Activated CD8-positive, alpha-beta memory T cell treated with anti-CD3 and anti-CD28 coated beads for 1 hour (primary cell): ENCODE measurements at places on chromosomes 3 and 15.

GRCh38 chr3:18434711-18435110 is 9.6 kb upstream of the SATB1 start:
- no peak for DNase-seq

GRCh38 chr3:172140499-172141391 is 101.4 kb downstream of the FNDC3B start:
- DNase-seq, result no peak

- DNase-seq, result no peak
These were observed 25.9 kb upstream of the PLXNA1 start for GRCh38 chr3:126956866-126957650.

DNA sequence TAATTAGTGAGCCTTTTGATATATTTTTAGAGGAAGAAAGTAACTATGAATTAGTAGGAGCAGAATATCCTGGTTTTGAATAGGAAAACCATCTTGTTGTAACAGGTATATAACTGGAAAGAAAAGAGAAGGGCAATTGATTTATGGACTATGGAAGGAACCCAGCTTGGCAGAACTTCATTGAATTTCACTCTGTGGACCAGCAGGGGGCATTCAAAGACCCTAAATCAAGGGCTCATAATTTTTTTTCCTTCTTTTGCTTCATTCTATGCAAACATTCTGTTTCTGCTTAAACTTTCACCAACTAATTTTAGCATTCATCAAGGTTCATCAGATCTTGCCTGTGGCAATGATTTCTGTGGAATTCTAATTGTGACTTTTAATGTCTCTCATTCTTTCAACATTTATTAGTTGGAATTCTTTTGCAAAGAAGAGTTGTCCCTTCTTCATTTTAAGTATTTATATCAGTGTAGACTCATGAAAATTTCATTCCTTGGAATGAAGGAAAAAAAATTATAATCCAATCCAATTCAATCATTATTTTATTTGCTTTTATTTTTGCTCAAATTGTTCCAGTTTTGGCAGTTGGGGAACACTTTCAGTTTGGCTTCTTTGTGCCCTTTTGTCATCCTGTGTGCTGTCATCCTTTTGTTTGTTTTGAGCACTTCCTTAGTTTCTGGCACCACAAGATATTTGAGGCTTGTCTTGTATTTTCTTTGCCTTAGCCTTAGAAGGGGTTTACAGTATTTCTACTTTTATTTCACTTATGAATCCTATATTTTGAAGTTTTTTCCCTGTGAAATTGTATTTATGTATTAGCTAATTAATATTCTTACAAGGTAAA is 30.4 kb downstream of the NXPE3 start:
- no peak for DNase-seq

DNA sequence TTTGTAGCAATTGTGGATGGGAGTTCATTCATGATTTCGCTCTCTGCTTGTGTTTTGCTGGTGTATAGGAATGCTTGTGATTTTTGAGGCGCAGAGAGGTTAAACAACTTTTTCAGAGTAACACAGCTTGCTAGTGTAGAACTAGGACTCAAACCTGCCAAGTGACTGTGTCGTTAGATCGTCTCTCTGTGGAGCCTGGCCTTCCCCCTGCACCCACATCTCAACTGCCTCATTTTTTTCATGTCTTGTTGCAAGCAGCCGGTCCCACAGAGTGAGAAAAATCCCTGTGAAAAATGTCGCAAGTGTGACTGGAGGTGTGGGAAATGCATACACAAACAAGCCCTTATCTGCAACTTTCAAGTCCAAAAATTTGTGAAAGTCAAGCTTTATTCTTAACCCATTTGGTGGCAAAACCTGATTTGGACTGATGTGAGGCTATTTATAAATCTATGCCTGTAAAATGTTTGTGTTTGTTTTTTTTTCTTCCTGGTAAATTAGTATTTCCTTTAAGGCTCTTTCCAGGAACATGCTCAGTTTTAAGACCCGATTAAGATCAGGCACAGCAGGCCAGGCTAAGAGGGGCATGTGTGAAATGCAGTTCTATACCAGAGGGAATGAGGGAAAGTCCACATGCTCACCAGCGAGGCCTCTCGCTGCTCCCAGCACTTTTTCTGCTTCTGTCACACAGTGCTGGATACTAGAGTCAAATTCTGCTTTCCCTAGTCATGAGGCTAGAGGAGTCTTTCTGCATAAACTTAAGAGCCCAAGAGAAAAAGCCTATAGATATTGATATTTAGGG is 25.8 kb downstream of the ST6GAL1 start:
- DNase-seq, result no peak

- DNase-seq, result no peak
These were observed 77.7 kb downstream of the CBLB start for GRCh38 chr3:105791131-105791530.

DNA sequence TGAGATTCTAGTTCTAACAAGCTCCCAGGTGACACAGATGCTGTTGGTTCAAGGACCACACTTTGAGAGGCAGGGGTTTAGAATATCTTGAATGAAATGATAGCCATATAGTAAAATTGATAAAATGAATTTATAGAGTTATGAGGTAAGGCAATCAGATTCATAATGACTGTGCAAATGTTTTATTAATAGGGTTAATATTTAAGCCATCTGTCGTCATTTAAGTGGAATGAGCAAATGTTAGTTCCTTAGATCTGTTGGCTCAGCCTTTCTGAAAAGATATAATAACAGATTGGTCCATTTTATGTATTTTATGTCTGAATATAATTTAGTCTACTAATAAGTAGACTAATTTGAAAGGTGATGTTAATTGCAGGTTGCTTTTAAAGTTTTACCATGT is 12.9 kb downstream of the REC114 start:
- DNase-seq, result no peak

DNA sequence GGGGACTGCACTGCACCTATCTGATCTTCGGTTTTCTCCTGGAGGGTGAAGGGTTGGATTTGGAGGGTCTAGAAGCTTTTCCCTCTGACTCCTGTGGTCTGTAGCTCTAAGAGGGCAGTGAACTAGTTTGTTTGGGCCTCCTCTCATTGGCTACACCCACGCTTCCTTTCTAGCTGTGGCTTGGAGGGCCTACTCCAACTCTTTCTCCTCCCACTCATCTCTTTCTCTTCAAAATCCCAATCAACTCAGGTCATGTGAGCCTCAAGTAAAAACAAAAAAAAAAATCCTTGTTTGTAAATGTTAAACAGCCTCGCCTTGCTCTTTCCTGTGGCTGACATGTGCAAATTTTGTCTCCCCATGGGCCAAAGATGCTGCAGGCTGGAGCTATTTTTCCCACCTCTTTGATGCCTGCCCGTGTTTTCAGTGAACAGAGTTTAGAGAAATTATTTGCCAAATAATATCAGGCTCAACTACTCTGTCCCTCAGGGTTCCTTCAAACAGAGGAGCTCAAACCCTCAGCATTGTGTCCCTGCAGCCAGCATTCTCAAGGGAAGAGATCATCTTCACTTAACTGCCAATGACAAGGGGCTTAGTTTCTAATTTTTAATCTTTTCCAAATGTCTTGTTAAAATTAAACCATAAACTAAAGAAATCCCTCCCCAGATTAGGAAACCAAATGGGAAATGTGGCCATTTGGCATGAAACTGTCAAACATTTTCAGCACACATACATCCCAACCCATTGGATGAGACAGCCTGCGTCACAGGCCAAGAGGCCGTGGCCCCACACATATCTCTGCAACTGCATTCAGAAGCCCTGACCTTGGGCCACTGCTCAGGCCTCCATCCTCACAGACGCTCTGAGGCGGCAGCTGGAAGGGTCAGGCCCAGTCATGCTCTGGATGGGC is 114.8 kb upstream of the THBS1 start:
- no peak for DNase-seq

GRCh38 chr15:48617619-48618018 is 27.9 kb downstream of the FBN1 start:
- DNase-seq, result no peak

DNA sequence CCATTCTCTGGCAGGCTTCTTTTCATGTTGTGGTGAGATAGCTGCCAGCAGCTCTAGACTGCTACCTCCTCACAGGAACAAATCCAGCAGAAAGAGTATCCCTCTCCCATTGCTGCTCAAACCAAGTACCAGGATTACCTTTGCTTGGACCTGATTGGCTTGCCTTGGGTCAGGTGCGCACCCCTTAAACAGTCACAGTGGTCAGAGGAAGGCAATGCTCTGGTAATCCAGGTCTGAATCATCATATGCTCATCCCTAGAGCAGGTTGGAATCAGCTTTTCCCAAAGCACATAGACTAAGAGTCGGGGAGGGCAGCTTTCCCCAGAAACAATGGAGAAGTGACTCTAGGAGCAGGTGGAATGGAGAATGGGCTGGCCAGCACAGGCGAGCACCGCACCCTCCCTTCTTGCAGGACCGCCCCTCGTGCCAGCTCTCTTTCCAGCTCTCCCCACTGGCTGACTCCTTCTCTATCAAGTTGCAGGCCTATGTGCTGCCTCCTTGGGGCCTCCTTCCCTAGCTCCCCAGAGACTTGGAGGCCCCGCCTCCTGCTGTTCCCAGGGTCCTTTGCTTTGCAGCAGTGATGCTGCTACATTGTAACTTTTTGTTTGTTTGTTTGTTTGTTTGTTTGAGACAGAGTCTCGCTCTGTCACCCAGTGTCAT is 29.9 kb upstream of the ADPGK start:
- DNase-seq, result no peak

GRCh38 chr3:167520266-167521005 is 46.6 kb upstream of the SERPINI2 start:
- DNase-seq, result no peak

- DNase-seq, result no peak
These were observed 128.2 kb upstream of the PLXNA1 start for GRCh38 chr3:126854666-126855065.

DNA sequence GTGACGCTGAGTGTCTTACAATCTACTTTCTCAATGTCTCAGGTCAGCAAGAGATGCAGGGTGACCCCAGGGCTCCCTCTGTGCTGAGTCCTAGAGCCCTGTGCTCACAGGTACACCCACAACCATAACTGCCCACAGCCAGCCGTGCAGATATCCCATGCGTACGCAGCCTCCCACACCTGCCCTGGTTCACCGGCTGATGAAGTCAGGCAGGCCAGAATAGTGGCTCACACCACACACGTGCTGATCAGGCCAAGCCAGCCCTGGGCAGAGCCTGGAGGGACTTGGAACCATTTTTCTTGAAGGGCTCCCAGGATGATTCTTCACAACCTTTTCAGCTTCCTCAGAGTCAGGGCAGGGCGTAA is 63.6 kb upstream of the RPL32 start:
- no peak for DNase-seq

DNA sequence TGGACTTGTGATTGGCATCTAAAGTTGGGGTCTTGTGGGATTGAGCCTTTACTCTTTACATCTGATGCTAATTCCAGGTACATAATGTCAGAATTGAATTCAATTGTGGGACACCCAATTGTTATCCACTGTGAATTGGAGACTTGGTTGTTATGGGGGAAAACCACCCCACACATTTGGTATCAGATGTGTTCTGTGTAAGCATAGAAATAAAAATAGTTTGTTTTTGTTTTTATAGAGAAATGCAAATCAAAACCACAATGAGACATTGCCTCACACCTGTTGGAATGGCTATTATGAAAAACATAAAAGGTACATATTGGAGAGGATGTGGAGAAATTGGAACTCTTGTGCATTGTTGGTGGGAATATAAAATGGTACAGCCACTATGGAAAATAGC is 58.5 kb downstream of the CPA3 start:
- no peak for DNase-seq

- no peak for DNase-seq
These were observed 536.0 kb upstream of the TBL1XR1 start for GRCh38 chr3:177733233-177733632.

DNA sequence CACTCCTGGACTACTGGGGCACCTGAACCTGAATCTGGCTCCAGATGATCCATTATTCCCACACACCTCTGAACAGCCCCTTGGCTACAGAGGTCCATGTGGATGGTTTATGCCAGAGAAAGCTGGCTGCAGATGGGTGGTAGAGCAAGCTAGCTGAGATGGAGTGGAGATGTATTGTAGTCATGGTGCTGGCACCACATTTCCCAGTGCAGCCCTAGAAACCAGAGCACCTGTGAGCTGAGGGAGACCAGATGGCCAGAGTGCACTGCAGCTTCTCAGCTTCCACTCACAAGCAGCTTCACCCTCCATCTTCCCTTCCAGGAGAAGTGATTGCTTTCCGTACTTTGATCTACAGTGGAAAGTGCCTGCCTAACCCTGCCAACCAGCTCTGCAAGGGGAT is 29.9 kb downstream of the RBP1 start:
- DNase-seq, result no peak

DNA sequence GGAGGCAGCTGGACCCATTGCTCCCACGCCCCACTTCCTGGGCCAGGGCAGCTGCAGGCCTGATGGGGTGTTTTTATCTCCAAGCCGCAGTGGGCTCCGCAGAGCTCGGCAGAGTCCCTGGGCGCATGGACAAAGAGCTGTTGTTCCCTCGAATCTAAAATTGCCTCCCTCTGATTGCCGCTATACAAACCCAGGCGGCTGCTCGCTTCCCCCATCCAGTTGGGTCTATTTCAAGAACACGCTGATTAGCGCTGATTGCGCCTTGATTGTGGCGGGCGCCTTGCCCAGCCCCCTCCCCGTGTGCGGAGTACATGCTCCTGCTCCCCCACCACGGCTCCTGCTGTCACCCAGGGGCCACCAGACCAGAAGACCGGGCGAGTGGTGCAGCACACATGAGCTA is 43.4 kb upstream of the SLC6A1 start:
- DNase-seq, result no peak

GRCh38 chr3:65006300-65006739 is 318.5 kb upstream of the ADAMTS9 start:
- no peak for DNase-seq

DNA sequence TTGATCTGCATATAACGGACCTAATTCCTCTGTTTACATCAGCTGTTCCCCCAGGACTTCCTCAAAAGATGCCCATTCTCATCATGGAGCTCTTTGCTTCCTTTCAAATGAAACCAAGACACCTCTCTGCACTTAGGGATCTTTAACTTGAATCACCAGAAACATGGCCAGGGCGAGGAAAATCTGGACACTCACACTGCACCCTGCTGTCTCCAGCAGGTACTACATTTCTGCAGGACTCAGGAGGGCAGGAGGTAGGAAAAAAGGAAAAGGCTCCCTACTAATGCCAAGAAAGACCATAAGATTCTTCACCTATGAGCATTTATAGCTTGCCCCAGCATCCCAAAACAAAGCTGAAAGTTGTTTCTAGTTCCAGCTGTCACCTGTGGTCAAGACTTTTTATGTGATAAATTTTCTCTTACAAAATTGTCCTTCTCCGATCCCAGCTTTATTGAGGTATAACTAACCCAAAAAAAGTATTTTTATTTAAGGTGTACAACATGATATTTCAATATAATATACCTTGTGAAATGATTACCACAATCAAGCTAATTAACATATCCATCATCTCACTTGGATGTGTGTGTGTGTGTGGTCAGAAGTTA is 87.3 kb upstream of the C15orf61 start:
- no peak for DNase-seq

DNA sequence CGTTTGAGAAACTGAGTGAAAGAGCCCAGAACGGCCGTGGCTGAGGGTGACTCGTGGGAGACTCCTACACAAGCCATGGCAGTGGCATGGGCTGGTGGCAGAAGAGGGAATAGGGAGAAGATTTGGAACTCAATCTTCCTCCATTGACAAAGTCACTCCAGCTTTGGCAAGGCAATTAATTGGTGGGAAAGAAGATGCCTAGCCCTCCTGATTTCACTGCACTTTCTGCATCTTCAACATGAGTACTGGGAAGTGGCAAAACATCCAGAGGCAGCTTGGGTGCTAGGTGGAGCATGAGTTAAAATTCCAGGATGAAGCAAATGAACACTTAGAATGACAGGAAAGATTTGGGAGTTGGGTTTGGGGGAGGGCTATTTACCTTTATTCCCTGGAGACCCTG is 1.4 kb upstream of the TGFBR2 start:
- no peak for DNase-seq
